ENCODE measurements at places on chromosomes 4 and X. TPM values are rescaled to one million over a fixed set of nuclear protein-coding genes. Genes with fewer than 3 reads are reported as not detected.

DNA sequence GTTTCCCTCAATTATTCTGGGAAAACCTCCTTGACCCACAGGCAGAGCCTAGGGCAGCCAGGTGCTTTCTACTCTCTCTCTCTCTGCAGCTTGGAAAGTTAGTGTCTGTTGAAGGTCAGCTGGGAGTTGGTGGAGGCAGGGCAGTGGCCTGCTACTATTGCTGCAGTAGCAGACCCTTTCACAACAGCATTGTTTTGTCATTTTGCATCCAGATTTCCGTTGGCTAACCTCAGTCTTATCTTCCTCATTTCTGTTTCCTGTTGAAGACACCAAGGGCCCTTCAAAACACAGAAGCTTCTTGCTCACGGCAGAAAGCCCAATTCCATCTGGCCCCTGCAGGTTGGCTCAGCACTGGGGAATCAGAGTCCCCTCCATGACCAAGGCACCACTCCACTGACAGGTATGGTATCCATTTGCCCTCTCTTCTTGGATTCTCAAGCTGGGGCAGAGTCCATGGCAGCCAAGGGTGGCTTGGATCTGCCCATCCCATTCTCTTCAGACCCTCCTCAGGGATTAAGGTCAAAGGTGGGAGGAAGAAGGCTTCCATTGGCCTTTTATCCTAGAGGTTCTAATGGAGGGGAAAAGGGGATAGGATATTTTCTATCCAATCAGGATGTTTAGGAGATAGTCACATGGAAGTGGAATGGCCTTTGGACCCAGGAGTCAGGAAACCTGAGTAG lies 24.6 kb downstream of the VSIG4 start:
- DNase-seq = no peak
- no peaks in the 10 kb centered on the region for H3K4me1 ChIP-seq
- no peak overlapping the region for H3K27ac ChIP-seq
- no peaks in the 10 kb centered on the region for H3K27me3 ChIP-seq
- H3K4me3 ChIP-seq = no peak overlapping the region

CCDC160 gene
- 0.37 TPM for total RNA-seq

- peak overlapping the region; percentile 79 for H3K27ac ChIP-seq
- H3K4me3 ChIP-seq = no peak overlapping the region
- H3K27me3 ChIP-seq = no peaks in the 10 kb centered on the region
- DNase-seq = peak; percentile 38
- no peaks in the 10 kb centered on the region for H3K36me3 ChIP-seq
These were observed 374.1 kb upstream of the RASGEF1B start for GRCh38 chr4:81845761-81846160.

SLAIN2 gene
- total RNA-seq = 46.6 TPM

DNA sequence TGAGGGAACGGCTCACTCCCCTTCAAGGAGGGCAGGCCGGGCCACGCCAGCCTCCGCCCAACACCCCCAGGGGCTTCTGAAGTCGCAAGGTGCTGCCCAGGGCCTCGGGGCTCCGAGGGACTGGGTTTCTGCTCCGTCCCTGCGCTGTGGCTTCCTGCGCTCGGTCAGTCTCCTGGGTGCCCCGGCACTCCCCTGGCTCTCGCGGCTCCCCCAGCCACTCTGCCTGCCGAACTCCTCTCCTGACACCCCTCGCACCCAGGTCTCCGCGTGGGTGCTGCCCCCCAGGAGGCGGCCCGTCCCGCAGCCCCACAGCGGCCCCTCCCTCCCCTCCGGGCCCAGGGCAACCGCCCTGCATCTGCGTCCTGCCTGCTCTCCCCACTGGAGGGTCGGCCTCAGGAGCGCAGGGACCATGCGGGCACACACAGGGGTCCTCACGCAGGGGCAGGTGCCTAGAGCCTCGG lies 151.9 kb downstream of the AFAP1 start:
- H3K4me1 ChIP-seq = no peaks in the 10 kb centered on the region
- DNase-seq = no peak
- H3K27me3 ChIP-seq = no peaks in the 10 kb centered on the region

DNA sequence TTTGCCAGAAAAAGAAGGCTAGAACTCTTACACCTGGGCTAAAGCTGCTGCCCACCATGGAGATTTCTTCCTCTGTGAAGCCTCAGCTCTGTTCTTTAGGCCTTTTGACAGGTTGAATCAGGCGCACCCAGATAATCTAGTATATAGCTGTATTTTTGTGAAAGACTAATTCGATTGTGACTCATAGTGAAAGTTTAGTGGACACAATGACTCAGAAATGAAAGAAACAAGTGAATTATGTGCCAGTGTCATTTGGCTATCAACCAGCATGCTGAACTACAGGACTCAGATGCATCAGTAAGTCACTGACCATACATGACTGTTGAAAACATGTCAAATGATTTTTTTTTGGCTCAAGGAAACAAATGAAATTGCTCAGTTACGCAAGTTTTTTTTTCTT lies 425.4 kb downstream of the SLITRK2 start:
- no peaks in the 10 kb centered on the region for H3K4me1 ChIP-seq
- no peaks in the 10 kb centered on the region for H3K27me3 ChIP-seq
- no peak overlapping the region for H3K27ac ChIP-seq
- no peak for DNase-seq
- H3K36me3 ChIP-seq = no peaks in the 10 kb centered on the region

GRCh38 chr4:99190336-99190735 lies 28.7 kb downstream of the ADH6 start:
- no peak for DNase-seq
- H3K27ac ChIP-seq = no peak overlapping the region
- H3K4me1 ChIP-seq = peaks cover 7% of the 10 kb centered on the region
- H3K36me3 ChIP-seq = no peaks in the 10 kb centered on the region
- no peak overlapping the region for H3K4me3 ChIP-seq

DNA sequence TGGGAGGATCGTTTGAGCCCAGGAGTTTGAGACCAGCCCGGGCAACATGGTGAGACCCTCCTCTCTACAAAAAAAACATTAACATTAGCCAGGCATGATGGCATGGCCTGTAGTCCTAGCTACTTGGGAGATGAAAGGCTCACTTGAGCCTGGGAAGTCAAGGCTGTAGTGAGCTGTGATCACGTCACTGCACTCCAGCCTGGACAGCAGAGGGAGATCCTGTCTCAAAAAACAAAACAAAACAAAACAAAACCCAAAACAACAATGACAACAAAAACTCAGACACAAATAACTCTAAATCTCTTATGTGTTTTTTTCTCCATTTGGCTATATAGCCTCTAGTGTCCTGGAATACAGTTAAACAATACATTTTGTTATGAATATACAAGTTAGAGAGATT lies 127.3 kb upstream of the STK26 start:
- H3K4me3 ChIP-seq = no peak overlapping the region
- no peaks in the 10 kb centered on the region for H3K27me3 ChIP-seq
- no peaks in the 10 kb centered on the region for H3K4me1 ChIP-seq
- DNase-seq = no peak
- H3K36me3 ChIP-seq = no peaks in the 10 kb centered on the region

- no peaks in the 10 kb centered on the region for H3K4me1 ChIP-seq
- DNase-seq = no peak
These were observed 101.4 kb upstream of the RAB40AL start for GRCh38 chrX:102835504-102836146.

DNA sequence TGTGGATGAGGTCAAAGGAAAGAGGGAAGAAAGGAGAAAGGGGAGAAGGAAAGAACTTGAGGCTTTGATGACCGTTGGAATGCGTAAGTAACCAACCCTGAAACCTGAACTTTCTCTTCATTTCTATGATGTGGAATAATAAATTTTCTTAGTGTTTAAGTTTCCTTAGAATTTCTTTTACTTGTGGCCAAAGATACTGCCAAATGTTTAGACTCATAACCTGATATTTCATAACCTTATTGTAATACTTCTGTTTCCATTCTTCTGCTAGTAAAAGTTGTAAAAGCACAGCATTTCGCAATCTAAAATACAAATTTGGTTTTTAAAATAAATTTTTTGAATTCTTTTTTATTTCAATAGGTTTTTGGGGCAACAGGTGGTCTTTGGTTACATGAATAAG lies 258.5 kb upstream of the GIMD1 start:
- H3K27ac ChIP-seq = no peak overlapping the region
- no peak overlapping the region for H3K4me3 ChIP-seq
- no peaks in the 10 kb centered on the region for H3K27me3 ChIP-seq
- DNase-seq = no peak

DNA sequence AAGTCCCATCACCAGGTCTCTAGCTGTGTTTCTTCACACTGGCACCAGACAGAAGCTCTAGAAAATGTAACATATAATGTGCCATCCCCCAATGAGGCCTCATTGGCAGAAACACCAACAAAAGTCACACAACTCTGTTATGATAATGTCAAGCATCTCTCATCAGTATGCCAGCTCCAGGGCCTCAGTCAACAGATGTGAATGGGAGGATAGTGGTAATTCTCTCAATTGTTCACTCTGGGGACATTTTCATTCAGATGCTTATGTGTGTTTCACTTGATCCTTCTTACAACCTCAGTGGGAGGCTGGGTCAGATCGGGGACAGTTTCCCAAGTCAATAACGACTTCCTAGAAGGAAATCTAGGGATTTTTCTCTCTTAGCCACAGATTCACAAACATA lies 57.5 kb upstream of the SCOC start:
- H3K36me3 ChIP-seq = no peaks in the 10 kb centered on the region
- no peaks in the 10 kb centered on the region for H3K27me3 ChIP-seq
- DNase-seq = no peak
- H3K4me1 ChIP-seq = no peaks in the 10 kb centered on the region
- H3K27ac ChIP-seq = no peak overlapping the region
- no peak overlapping the region for H3K4me3 ChIP-seq

DNA sequence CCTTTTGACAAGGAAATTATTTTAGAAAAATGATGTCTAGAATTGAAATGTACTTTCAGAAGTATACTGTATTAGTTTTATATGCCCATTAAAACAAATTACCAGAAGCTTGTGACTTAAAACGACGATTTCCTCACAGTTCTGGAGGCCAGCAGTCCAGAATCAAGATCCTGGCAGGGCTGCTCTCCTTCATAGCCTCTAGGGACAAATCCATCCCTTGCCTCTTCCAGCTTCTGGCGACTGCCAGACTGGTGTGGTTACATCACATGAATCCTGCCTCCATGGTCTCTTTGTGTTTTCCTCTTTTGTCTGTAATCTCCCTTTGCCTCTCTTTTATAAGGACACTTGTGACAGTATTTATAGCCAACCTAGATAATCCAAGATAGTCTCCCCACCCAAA lies 97.1 kb downstream of the IQCM start:
- H3K27me3 ChIP-seq = no peaks in the 10 kb centered on the region
- H3K4me1 ChIP-seq = no peaks in the 10 kb centered on the region
- no peak overlapping the region for H3K27ac ChIP-seq
- H3K4me3 ChIP-seq = no peak overlapping the region

DNA sequence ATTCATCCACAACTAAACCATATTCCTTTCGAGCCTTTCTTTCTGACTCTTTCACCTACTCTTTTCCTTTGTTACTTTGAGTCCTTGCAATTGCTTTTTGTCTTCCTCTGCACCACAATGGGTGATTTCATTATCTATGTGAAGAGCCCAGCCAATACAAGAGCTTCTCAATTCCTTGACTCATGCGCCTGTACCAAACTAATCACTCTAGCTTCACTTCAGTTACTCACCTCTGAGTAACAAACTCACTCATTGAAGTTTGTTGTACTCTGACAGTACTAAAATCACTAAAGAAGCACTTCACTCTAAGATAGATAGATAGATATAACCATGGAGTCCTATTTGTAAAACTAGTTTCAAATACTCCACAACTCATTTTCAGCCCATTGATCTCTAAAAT lies 191.7 kb upstream of the EPHA5 start:
- no peak for DNase-seq
- H3K27ac ChIP-seq = no peak overlapping the region
- H3K36me3 ChIP-seq = no peaks in the 10 kb centered on the region

Data from Caco-2 (cell line).